ENCODE measurements at places on chromosomes 1 and 21.
A peak's percentile ranks its signal among the peaks of the same experiment; 100 is the strongest.

DNA sequence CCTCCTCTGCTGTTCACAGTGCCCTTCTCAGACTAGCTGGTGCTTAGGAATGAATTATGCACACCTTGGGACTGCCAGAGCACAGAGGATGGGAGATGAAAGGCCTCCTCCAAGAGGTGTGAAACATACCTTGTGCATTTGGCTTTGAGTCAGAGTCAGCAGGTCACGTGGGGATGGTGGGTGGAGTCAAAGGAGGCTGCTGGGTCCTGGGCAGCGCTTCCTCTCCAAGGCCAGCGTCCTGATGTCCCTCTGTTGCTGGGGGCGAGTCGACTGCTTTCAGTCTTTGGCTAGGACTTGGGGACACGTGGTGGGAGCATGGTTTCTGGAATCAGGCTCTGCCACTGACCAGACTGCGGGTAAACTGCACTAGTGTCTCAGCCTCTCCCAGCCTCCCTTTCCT is 91.2 kb downstream of the AJAP1 start:
- DNase-seq: no peak

GRCh38 chr1:231590453-231591198 is 36.0 kb upstream of the DISC1 start:
- no peak for DNase-seq

DNA sequence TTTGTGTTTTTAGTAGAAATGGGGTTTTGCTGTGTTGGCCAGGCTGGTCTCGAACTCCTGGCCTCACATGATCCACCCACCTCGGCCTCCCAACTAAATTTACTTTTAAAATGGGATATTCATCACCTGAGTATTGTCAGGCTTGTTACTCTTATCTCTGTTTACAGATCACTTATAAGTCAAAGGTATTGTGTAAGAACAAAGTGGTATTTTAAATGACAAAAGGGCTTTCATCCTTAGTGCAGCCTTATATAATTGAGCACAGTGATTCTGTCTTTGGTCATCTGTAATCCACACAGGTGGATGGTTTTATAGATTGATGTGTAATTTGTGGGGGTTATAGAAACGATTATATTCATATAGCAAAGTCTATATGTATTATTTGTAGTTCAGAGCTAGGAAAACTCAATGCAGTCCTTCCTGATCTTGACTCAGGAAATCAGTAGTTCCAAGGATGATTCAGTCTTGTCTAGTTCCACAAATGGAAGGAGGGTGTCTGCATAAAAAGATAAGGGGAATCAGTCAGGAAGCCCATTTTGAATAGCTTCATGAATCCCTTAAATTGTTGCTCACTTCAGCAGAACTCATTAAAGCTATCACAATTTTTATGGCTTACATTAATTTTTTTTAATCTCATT is 34.6 kb downstream of the STXBP3 start:
- DNase-seq: no peak

- no peak for DNase-seq
Observed at GRCh38 chr1:68217060-68217554, 15.2 kb downstream of the WLS start.

DNA sequence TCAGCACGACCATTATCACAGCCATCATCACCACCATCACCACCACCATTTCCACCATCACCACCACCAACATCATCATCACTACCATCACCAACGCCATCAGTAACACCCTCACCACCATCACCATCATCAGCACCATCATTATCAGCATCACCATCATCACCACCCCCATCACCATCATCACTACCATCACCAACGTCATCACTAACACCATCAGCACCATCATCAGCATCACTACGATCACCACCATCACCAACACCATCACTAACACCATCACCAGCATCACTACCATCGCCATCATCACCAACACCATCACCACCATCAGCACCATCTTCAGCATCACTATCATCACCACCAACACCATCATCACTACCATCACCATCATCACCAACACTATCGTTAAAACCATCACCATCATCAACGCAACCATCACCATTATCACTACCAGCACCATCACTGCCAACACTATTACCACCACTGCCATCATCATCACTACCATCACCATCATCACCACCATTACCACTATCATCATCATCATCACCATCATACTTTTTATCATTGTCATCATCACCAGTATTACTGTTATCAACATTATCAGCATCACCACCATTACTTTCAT is 1.3 kb downstream of the TAS1R2 start:
- DNase-seq: no peak

DNA sequence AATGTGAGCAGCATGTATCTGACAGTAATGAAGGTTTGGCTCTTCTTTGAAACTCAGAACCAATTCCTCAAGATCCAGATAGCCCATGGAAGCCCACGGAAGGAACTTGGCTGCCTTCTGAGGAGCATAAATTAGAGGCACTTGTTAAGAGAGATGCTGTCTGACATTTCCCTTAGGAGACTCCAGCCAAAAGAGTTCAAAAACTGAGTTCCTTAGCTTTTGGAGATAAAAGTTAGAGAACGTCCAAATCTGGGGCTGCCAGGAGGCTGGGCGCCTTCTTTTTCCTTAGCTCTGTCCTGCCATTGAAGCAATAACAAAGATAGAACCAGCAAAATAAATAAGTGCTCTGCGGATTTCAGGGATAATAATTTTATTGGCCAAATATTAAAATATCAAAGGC is 439.6 kb upstream of the USP24 start:
- DNase-seq: no peak

DNA sequence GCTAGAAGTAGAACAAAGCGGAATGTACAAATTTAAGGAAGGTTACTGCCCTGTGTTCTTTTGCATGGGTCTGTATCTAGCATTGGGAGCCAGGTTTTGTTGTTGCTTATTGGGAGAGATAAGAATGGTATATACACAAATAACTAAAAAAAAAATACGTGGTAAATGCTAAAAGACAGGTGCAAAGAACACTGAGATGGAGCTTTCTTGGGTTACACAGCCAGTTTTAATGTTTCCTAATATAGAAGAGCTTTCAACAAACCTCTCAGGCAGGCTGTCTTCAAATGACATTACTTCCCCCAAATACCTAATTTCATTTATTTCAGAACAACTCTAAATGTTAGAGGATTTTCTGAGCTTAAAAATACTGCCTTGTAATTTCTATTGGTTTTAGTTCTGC is 1.4 kb upstream of the MDM4 start:
- no peak for DNase-seq

DNA sequence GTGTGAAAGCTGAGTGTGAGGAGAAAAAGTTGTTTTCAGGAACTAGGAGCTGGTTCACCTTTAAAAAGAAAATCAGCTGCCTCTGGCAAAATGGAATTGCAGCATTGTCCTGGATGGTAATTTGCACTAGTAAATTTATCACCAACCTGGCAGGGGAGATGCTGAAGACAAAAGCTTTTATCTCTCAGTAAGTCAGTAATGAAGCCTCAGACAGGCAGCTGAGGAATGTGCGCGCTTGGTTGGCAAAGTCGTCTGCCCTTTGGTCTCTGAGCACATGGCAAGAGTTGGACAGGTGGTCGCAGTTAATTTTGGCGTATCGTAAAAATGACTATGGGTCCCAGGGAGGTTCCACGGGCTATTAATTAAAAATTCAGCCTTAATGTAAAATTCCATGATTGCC is 131.9 kb downstream of the BACH1 start:
- DNase-seq: no peak

- no peak for DNase-seq
Observed at GRCh38 chr1:106366627-106367319, 689.7 kb upstream of the PRMT6 start.

DNA sequence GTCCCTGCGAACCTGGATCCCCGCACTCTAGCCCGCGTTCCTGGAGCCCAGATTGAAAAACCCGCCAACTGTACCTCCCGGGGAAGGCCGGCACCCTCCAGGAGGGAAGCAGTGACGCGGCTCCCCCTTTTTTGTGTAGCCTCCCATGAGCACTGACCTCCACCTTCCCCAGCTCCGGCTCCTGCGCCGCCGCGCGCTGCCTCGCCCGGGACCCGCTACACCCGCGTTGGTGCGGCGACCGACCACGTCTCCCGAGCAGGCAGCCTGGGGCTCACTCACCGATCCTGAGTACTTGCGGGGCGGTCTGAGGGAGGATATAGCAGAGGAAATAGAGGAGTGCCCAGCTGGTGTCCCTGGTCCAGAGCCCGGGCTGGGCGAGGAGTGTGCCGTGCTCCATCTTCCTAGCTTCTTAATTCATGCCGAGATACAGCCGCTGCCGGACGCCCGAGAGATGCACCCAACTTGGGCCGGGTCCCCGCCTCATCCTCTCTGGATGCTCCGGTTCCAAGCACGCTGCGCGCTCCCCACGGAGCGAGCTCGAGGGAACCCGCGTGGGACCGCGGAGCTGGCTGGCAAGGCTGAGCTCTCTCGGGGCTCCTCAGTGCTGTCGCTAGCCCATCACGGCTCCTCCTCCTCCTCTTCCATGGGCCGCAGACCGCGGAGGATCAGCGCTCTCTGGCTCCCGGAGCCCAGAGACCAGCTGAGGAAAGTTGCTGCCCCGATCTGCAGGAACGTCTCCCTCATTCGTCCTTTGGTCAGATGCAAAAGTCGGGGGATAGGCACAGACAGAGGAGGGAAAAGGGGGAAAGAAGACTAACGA is 482 bp downstream of the GRIK1 start:
- DNase-seq: no peak

GRCh38 chr1:3858231-3858981 is 1.1 kb downstream of the DFFB start:
- DNase-seq: no peak

GRCh38 chr1:196550731-196551130 is 57.5 kb downstream of the KCNT2 start:
- no peak for DNase-seq

- no peak for DNase-seq
Observed at GRCh38 chr1:232621050-232621449, 8.9 kb downstream of the SIPA1L2 start.

DNA sequence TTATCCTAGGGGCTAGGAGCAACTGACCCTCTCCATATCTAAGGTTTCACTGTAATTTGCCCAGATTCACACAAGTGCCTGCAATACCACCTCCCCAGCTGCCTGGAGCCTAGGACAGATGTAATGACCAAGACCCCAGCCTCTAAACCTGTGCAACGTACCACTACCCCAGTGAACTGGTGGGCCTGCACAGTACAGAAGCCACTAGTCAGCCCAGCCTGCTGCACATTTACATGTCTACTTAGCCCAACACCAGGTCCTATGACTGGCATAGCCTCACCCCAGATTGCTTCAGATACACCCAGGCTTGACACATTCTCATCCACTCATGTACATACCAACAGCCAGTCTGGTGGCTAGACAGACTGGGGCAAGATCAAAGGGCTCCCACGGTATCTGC is 1336.6 kb downstream of the BRINP3 start:
- no peak for DNase-seq

DNA sequence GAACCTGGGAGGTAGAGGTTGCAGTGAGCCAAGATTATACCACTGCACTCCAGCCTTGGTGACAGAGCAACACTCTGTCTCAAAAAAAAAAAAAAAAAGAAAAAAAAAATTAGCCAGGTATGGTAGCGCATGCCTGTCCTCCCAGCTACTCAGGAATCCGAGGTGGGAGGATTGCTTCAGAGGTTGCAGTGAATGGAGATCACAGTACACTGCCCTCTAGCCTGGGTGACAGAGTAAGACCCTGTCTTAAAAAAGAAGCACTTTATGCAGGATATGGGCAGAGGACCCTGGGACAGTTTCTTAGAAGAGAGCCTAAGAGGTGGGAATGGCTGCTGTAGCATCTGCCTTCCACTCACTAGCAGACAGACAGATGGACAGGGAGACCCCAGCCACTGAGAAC is 23.0 kb downstream of the IQGAP3 start:
- no peak for DNase-seq

DNA sequence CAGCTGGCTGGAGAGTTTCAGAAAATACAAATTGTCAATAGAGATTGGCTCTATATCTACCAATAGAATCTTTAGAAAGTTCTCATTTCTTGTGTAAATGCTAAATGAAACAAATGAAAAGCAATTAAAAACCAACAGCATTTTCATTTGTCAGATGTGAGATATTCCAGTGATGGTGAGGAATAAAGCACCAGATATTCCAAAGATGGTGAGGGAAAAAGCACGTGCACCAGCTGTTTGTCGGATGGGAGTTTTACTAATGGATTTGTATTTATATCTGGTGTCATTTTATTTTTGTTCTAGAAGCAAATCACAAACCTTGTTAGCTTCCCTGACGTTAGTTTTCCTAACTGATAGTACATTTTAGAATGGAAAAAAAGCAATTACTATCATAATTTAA is 188.8 kb downstream of the PCP4 start:
- no peak for DNase-seq

- no peak for DNase-seq
Observed at GRCh38 chr1:29499104-29499650, 262.9 kb downstream of the PTPRU start.

DNA sequence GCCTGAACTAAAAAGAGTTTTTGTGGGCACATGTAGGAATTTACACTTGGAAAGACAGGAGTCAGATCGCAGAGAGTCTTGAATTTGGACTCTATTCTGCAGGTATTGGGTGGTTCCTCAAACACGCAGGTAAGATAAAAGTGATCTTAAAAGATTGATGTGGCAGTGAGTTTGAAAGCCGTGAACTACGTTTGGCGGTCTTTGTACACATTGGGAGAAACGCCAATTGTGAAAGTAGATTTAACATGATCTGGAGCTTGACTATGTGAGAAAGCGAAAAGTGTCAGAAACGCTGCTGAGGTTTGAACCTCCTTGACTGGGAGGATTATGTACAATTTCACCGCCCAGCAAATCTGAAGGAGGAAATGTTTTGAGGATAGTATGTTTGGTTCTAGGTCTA is 1.5 kb upstream of the PPP2R5A start:
- no peak for DNase-seq

DNA sequence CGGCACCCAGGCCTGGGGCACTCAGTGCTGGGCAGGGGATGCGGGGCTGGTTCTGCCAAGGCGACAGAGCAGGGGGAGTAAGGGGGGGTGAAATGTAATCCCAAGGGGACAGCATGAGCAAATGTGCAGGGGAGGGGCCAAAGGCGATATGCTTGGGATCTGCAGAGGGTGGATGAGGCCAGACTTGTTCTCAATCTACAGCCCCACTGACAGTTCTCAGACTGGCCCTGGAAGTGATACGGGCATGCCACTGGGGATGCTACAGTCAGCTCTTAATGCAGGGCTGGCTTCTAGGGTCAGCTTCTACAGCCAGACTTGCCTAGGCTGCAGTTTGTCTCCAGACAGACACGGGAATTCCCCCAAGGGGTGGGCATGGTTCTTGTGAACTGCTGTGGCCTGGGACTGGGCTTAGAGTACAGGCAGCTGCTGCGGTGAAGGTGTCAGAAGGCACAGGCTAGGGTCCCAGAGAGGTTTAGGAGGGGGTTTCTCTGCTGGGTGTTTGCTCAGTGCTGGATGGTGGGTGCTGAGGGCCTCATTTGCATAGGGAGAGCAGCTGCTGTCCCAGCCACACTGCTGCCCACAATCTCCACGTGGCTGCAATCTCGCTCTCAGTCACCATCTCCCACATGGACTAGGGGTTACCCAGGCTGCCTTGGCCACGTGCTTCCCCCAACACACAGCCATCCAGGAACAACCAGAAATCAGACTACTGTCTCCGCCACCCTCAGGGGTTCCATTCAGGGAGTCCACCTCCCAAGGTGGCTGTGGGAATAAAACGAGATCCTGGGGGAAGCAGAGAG is 190.1 kb downstream of the HIVEP3 start:
- peak; percentile 74 for DNase-seq

Data from activated T-cell treated with anti-CD3 and anti-CD28 coated beads for 48 hours (primary cell).